CD4-positive, alpha-beta memory T cell (primary cell): ENCODE measurements at places on chromosomes 4 and X. TPM values are rescaled to one million over a fixed set of nuclear protein-coding genes. Genes with fewer than 3 reads are reported as not detected.

GRCh38 chr4:8225706-8226443 is 26.8 kb downstream of the SH3TC1 start:
- DNase-seq: no peak

DNA sequence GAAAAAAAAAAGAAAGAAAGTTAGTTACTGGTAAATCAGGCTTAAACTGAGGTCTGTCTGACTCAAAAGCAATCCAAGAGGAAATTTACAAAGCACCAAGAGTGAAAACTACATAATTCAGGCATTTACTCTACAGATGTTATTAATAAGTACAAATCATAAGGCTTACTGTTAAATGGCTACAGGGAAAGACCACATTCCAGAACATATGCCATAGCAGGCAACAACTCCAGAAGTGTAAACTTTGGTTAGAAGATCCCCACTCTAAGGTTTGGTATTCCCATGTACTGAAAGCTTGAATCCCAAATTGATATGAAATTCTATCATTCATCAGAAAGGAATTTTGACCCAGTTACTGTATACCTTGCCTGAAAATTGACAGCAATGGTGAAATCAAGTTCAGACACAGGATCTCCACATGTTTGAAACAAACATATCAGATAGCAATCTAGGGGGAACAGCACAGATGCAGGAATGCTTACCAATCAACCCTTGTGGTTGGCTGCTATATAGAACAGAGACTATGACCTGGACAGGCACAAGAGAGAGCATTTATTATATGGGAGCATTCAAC is 6.6 kb downstream of the USP26 start:
- DNase-seq: no peak

DNA sequence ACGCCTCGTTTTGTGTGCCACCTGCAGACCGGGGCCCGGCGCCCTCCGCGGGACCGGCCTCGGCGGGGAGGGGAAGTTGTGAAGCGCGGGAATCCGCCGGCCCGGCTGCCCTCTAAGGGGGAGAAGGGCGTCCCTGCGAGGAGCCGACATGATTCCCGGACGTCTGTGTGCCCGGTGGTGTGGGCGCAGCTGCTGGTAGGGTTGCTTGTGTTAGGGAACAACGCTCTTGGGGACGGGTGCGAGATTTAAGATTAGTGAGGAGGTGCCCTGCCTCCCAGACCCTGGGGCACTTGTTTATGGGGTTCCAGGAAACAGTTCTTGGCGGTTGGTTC is 627 bp downstream of the CDKN2AIP start:
- DNase-seq: no peak

- no peak for DNase-seq
Observed at GRCh38 chr4:99593781-99594641, 19.4 kb downstream of the MTTP start.

DNA sequence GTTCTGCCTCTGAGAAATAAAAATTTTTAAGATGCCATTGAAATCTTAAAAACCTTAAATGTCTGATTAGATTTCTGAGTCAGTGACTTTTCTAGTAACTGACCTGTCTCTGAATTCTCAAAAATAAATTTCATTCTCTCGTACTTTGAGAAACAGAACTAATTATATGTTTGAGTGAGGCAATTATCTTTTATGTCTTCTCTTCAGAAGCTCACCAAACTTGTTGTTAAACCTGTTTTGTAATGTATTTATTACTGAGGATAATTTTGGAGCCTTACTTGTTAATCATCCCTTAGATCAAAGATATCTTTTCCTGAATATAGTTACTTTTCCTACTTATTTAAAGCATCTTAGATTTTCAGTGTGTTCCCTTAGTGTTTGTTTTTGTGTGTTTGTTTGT is 64.5 kb upstream of the MMAA start:
- DNase-seq: no peak

GRCh38 chrX:9781941-9782340 is 4.3 kb upstream of the SHROOM2 start:
- DNase-seq: no peak

RIPPLY1 gene
- total RNA-seq: not detected
